ENCODE measurements at places on chromosomes 16 and 17. TPM values are rescaled to one million over a fixed set of nuclear protein-coding genes. Genes with fewer than 3 reads are reported as not detected.

- no peak for DNase-seq
These were observed 963.1 kb upstream of the GOT2 start for GRCh38 chr16:59697236-59697635.

DNA sequence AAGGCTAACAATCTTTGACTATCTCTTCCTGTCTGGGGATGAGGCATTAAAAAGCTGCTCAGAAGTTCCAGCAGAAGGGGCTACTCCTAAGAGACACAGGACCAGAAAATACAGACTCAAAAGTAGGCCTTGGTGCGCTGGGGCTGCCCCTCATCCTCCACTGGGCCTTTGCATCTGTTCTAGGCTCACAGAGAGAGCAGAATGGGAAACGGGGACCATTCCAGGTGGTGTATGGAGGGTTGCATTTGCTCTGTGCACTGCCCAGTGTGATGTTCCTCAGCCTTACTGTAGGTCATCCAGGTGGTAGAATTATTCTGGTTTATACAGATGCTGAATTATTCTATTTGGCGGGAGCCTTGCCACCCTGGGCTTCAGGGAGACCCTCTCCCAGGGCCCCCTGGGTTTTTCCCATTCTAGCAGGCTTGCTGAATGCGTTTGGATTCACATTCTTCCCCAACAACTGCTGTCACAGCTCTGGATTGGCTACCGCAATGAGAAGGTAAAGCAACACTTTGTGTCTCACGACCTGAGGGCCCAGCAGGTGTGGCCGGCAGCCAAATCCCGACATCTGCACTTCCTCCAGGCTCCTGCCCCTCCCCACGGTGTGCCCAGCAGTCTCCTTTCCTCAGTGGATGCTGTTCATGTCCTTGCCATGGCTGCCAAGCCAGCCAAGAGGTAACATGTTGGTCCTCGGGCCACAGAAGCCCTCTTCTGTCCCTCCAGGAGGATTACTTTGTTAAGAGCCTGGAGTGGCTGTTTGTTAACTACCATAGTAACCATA lies 25.0 kb upstream of the ZNHIT3 start:
- no peak for DNase-seq

GRCh38 chr17:51908841-51909537 lies 249.5 kb downstream of the CA10 start:
- DNase-seq = no peak

DNA sequence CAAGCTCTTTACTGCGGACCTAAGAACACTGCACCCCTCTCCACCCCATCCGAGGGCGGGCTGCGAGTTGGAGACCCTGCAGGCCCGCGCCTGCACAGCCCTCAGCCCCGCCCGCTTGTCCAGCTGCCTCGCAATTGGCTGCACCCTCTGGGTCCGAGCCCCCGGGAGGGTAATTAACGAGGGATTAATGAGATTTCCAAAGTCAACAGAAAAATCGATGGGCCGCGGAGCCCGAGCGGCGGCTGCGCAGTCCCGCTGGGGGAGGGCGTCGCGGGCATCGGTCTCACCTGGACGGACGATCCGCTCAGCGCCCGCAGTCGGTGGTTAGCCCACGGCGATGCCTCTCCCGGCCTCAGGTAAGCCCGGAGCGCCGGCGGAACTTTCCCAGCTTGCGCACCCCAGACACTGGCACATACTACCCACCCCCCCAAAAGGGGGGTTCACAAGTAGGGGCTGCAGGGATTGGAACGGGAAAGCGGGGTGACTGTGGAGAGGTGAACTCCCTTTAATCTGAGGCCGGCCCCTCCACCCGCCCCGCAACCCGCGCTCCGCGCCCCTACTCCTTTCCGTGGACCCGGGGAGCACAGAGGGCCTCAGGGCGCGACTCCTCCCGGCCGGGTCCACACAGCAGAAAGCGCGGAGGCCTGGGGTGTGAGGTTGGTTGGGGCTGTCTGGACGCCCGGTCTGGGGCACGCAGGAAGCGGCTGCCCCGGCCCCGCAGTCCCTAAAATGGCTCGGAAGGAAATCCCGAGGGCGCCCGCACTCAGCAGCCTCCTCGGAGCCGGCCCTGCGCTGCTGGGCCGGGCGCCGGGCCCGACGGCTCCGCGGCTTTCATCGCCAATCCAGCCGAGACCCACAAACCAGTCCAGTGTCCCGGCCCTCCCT lies at the start of gene OTOP3:
OTOP3 (plus strand) TSS at position 314 of the 885 bp plus-strand sequence; CDS start at position 338, 24 bp downstream.
- DNase-seq = no peak

- DNase-seq = peak; percentile 11
These were observed 1.3 kb downstream of the TMEM219 start for GRCh38 chr16:29963021-29963743.

DNA sequence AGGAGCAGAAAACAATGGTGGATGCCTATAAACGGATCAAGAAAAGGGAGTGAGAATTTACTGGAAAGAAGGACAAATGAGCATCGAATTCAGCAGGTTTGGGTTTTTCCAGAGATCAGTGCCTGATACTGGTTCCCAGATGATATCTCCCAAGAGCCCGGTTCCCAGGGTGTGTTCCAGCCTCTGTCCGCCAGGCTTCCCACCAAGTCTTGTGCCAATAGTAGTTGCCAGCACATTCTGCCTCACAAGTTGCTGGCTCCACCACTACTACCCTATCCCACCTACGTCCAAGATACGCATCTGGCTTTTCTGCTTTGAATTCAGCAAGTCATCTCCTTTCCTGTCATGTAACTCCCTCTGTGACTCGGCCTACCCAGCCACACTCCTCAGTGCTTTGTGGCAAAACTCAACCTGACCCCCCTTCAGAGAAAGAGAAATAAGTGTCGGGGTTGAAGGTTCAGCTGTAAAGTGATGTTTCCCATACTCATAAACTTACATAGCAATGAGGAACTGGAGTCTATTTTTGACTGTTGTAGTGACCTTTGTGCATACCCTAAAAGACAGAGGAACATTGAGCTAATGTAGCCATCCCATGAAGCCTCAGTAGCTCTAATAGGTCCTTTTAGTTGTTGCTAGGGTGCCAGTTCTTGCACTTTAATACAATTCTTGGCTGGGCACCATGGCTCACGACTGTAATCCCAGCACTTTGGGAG lies 277.0 kb downstream of the IRX3 start:
- DNase-seq = no peak

- peak; percentile 34 for DNase-seq
These were observed 827 bp upstream of the UBALD1 start for GRCh38 chr16:4615384-4616046.

ZNF423 gene
- total RNA-seq = not detected

Measured in activated CD4-positive, alpha-beta T cell treated with anti-CD3 and anti-CD28 coated beads for 36 hours (primary cell).